AG04449 (cell line): ENCODE measurements at places on chromosomes 12 and 14.

GRCh38 chr12:106255952-106256351, 8.1 kb upstream of the CKAP4 start:
- no peak for DNase-seq

DNA sequence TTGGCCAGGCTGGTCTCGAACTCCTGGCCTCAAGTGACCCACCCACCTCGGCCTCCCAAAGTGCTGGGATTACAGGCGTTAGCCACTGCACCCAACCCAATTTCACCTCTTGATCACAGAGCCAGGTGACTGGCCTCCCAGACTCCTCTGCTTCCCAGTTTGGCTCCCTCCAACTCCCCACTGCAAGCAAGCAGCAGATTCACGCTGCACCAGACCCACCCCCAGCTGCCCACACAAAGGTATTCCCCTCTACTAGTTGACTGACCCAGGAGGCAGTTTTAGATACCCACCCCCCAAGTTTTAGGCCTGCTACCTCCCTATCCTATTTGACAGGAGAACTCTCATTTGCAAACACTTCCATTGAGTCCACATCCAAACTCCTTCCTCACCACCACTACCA, 5.2 kb downstream of the RARG start:
- DNase-seq, result no peak

- no peak for DNase-seq
These were observed 16.0 kb downstream of the LRTM2 start for GRCh38 chr12:1836241-1836803.

- no peak for DNase-seq
These were observed 18.5 kb upstream of the PGF start for GRCh38 chr14:74973905-74974363.

GRCh38 chr14:93700928-93701327, 87.4 kb downstream of the PRIMA1 start:
- DNase-seq, result no peak

- no peak for DNase-seq
These were observed 211.8 kb downstream of the NEDD1 start for GRCh38 chr12:97118796-97119375.

GRCh38 chr14:31457665-31458659, 656 bp upstream of the DTD2 start:
- no peak for DNase-seq

- no peak for DNase-seq
These were observed 233.3 kb downstream of the CACNA1C start for GRCh38 chr12:2286047-2286446.

DNA sequence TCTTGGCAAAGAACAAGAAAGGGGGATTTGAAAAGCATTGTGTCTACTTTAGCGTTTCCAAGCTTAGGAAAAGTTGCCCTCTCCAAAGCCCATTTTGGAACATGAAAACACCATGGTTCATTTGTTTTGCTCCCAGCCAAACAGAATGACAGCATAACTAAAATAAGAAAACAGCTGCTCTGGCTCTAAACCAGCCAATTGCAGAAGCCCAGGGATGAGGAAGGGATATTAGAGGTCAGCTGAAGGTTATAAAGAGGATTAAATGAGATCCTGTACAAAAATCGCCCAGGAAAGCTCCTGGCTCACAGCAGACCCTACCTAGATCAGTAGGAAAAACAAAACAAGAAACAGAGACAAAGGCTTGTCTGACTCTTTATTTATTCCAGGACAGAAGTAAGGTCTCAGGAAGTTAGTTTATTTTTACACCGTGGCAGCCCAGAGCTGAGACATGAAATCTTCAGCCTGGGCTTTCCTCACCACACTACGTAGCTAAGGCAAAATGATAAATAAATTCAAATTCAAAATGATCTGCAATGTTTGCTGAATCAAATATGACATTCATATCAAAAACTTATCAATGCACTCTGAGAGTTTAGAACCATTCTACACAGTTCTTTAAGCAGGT, 25.9 kb downstream of the SPX start:
- DNase-seq, result no peak

- DNase-seq, result no peak
These were observed 26.4 kb downstream of the RIMBP2 start for GRCh38 chr12:130689408-130690405.

DNA sequence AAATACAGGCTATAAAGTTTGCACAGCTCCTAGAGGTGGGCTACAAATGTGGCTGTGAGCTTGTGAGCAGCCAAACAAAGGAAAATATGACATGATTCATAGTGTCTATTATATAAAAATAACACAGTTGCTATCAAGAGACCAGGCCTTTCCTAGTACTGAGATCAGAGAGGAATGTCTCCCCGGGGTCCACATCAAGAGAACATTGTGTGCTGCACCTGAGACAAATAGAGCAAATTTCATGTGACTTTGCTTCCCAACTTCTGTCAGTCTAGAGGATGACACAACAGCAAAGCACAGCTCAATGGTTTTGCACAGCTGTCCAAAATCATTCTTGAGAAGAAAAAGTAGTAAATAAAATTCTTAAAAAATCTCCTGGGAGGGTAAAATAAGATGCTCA, 297.5 kb upstream of the PRKD1 start:
- no peak for DNase-seq

DNA sequence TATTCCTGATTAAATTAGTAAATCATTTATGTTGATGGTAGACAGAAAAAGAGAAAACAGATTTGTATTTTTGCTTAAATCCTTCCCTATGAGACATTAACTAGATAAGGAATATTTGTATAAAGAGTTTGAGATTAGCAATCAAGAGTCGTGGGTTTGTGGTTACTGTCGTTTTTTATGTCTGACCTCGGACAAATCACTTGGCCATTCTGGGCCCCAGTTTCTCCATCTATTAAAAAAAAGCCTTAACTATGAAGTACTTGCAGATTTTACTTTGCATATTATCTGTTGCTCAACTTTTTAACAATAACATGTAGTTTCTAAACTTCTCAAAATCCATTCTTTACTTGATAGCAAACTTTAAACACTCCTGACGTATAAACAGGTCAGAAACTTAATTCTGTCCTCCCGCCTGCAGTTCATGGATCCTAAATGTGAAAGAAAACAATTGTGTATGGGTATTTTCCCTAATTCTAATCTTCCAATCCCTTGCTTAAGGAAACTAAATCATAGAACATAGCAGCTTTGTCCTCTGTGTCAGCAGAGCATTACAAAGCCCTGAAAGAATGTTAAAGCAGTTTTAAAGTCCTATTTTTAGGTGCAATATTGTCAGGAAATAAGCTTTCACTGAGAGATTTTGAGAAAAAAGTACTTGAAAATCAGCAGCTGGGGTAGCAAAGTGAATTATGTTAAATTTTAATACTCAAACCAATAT, 118.2 kb downstream of the GPR135 start:
- DNase-seq, result no peak

DNA sequence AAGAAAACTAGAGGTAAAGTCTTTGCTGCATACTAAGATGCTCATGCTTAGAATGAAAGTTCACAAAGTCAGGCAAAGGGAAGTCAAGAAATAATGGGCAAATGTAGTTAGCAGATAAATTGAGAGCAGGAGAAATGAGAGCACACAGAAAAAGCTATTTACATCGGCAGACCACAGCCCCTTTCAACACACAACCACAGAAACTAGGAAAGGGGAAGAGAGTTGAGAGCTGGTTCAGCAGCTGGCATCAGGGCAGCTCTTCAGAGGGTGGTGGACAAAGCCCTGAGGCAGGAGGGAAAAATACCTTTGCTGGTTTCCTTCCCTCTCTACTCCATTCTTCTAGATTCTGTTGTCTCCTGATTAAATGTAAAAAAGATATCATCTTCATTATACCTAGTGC, 95.4 kb upstream of the ANO4 start:
- no peak for DNase-seq

- DNase-seq, result no peak
These were observed 19.0 kb downstream of the ADAM20 start for GRCh38 chr14:70515811-70516210.

DNA sequence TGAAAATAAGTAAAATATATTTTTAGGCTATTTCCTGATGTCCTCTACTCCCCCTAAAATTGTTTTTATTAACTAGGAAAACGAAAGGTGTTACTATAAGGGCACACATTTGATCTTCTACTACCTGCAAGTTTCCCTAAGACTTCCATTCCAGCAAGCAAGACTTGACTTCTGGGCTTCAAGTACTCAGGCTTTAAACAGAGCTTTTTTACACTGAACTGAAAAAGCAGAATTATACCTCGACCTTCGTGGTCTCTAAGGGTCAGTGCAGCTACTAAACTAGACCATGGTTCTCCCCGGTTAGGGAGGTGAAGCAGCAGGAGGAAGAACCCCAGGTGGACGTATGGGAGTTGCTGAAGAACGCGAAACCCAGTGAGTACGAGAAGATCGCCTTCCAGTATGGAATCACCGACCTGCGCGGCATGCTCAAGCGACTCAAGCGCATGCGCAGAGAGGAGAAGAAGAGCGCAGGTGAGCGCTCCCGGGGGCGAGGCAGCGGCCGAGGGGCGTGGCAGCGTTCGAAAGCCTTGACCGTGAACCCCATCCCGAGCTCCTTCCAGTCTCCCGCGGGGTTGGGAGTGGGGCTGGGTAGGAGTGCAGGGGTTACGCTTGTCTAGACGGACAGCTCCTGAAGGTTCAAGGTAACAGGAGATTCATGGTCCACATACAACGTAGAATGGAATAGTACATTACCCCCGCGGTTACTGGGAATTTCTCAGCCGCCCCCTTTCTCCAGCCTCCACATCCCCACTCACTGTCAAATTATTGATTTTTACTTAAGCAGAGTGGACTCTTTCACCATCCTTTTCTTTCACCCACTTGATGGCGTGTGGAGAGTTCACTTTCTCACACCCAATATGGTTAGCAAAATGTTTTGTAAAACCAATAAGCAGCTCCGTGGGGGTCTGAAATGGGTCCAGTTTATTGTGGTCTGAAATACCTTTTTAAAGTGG, 47.6 kb downstream of the MYBPC1 start:
- no peak for DNase-seq

- no peak for DNase-seq
These were observed 21.9 kb downstream of the OS9 start for GRCh38 chr12:57715786-57716185.

- DNase-seq, result no peak
These were observed 33.1 kb downstream of the CLMN start for GRCh38 chr14:95286645-95287044.

GRCh38 chr12:68559984-68560850, 50.5 kb upstream of the RAP1B start:
- DNase-seq, result no peak

DNA sequence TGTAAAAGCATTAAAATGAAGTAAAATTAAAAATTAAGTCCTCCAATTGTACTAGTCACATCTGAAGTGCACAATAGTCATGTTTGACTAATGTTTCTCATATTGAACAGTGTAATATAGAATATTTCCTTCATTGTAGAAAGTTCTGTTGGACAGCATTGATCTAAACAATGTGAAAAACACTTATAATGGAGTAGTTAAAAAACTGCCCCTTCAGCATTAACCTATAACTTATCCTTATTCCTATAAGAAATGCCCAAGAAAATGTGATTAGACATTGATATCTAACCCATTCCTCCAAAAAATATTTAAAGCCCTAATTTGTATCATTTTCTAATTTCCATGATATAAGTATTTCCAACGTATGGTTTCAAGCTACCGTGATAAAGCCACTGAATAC, 210.7 kb downstream of the RASSF9 start:
- no peak for DNase-seq

DNA sequence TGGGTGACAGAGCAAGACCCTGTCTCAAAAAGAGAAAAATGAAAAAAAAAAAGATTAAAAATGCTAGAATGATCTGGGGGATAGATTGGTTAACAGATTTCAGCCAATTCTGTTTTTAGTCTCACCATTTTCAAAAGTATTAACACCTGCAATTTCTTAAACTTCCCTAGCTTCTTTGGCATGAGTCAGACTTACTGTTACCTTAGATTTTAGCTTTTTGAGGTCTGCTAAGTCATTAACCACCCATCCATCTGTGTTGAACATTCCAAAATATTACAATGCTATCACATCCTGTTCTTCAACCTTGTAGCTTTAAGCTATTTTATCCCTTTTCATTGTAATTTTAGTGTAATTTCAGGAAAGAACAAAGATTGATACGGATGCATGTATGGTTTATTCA, 59.3 kb downstream of the PPP1R13B start:
- no peak for DNase-seq

DNA sequence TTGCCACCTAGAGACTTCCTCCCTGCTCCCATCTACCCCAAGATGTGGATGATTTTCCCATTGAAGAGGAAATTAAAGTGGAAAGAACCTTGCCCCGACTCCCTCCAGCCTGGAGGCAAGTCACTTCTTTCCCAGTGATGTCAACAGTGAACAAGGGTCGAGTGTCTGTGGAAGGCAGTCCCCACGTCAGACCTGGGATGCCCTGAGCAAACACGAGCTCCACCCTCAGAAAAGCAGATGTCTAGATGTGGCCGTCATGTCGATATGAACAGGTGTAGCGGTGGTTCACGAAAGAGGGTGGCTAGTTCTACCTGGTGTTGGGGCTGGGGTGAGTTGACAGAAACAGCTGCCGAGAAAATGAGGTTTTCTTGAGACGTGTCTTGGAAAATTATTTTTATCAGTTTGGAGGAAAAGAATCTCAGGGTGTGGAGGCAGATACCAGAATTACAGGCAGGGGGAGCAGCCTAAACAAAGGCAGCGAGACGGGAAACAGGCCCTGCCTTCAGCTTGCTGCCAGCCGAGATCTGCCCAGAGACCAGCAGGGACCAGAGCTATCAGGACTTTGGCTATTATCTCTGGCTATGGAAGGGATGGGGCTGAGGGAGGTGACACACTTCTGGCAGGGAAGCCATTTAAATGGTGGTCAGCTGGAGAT, 25.9 kb downstream of the SYNDIG1L start:
- no peak for DNase-seq

- DNase-seq, result no peak
These were observed 5.3 kb downstream of the NTF3 start for GRCh38 chr12:5437182-5437583.

DNA sequence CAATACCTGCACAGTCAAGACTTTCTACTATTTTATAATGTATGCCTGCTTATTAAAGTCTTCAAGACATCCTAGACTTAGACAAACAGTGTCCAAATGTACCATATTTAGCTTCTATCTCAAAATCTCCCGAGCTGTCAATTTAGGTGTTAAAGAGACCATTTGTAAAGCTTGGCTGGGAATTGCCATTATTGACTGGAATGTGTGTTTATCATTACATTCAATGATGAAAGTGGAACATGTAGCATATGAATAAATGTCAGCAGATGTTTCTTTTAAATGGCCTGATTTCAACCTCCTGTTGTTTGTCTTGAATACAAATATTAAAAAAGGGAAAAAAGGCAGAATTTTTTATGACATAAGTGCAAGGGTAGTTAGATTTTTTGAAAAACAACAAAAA, 572.3 kb downstream of the PRKD1 start:
- DNase-seq, result no peak

GRCh38 chr14:51855234-51855633, 5.2 kb upstream of the GNG2 start:
- no peak for DNase-seq

GRCh38 chr14:103545915-103546651, 16.4 kb downstream of the BAG5 start:
- no peak for DNase-seq

DNA sequence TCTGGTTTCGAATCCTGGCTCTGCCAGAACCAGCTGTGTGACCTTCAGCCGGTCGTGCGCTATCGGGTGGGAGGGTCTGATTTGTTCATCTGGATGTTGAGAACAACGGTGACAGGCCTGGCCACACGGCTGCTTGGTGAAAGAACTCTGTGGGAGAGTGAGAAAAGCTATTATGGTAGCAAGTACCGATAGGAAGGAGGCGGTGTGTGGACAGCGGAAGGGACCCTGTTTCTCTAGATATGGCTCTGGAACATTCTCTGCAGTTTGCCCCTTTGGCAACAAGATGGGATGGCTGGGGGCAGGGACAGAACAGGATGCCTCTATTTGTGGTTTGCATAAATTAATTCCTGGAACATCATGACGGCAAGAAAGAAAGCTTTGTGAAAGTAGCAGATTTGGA, 347.3 kb downstream of the AACS start:
- DNase-seq, result no peak
